ENCODE measurements at places on chromosomes 4 and X.

- no peak for DNase-seq
Observed at GRCh38 chr4:163167333-163167626, 590 bp upstream of the NAF1 start.

GRCh38 chr4:23654791-23655190, 235.1 kb downstream of the PPARGC1A start:
- DNase-seq = no peak

GRCh38 chrX:19195243-19195610, 73.0 kb upstream of the ADGRG2 start:
- DNase-seq = no peak

- DNase-seq = no peak
Observed at GRCh38 chrX:136711147-136711546, 63.2 kb downstream of the CD40LG start.

- DNase-seq = no peak
Observed at GRCh38 chr4:182409271-182409670, 166.1 kb downstream of the TENM3 start.

DNA sequence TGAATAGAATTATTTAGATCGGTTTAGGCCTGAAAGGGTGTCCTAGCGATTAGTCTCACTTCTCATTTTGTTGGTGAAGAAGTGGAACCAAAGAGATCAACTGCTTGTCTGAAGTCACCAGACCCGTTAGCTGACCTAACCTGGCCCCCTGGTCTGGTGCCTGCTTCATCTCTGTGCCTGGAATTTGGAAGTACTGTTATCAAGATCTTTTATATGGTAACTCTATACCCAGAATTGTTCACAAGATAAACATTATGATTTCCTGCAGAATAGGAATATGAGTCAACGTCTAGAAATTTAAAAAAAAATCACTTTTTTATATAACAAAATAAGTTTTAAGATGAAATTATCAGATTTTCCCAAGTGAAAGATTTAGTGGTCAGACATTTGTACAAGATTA, 37.2 kb downstream of the LRP2BP start:
- DNase-seq = no peak

DNA sequence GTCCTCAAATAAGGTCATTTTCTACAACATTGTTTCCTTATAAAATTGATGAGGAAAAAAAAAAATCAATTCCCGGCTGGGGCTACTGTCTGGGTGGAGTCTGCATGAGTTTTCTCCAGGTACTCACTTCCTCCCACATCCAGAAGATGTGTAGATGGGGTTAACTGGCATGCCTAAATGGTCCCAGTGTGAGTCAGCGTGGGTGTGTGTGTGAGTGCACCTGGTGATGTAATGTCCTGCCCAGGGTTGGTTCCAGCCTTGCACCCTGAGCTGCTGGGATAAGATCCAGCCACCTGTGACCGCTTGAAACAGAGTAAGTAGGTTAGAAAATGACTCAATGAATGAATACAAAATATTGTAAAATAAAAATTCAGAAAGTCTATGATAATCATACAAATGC, 11.1 kb downstream of the USP26 start:
- no peak for DNase-seq

DNA sequence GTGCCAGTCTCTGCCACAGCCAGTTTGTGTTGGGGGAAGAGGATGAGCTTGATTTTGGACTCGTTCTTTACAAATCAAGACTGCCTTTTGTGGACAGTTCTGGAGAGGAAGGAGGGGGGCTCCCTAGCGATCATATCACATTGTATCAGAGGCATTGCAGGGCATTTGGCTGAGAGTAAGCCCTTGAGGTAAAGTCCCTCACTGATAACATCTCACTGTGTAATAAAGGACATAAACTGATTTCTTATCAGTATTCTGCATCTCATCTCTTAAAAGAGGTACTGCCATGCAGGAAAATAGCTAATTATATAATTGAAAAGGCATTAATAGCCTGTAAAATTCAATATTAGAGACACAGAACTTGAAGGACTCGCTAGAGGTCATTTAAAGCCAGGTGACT, 6.1 kb upstream of the IGFBP7 start:
- no peak for DNase-seq

- DNase-seq = no peak
Observed at GRCh38 chr4:20037745-20038144, 214.0 kb upstream of the SLIT2 start.

DNA sequence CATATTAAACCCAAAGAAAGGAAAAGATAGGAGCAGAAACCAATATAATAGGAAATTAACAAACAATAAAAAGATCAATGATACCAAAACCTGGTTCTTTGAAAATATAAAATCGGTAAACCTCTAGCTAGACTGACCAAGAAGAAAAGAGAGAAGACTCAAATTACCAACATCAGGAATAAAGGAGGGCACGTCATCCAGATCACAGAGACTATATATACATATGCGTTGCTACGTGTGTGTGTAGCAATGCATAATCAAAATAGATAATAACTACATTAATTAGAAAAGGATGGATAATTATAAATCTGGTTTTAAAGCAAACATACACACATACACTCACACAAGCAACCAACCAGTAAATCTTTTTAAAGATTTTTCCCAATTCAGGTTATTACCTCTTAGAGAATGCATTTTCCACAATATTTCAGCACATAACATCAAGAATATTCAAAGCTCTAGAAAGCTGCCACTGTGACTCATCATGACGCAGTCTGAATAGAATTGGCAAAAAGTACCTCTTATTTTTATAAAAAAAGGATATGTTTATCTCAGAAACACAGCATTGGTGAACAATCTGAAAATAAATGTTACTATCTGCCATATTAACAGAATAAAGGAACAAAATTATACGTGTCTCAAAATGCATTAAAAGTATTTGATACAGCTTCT, 41.4 kb upstream of the USP9X start:
- no peak for DNase-seq
